HepG2 (cell line): ENCODE measurements at places on chromosomes 5 and 9. TPM values are rescaled to one million over a fixed set of nuclear protein-coding genes. Genes with fewer than 3 reads are reported as not detected.
A peak's percentile ranks its signal among the peaks of the same experiment; 100 is the strongest.

DNA sequence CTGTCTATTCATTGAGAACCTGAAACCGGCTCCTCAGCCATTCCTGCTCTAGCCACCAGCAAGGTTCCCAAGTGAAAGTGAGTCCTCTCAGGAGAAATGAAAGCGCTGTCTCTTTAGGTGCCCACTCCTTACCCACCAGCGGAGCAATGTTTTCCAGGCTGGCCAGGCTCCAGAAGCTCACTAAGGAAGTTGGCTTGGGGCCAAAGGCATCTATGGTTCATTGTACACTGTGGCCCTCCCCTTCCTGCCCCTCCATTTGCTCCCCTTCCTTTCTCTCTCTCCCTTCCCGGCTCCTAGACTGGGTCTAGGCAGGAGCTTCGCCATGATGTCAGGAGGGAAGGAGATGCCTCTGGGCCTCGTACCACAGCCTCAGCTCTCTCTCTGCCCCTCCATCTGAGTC is 1.1 kb upstream of the GABRP start:
- H3K4me3 ChIP-seq, result no peak overlapping the region
- no peaks in the 10 kb centered on the region for H3K36me3 ChIP-seq
- H3K4me1 ChIP-seq, result no peaks in the 10 kb centered on the region

Gene ANXA2R
- 0.76 and 0.95 TPM in 2 replicates for total RNA-seq

GRCh38 chr5:37043693-37044092 is 167.1 kb downstream of the NIPBL start:
- H3K4me3 ChIP-seq, result no peak overlapping the region
- H3K4me1 ChIP-seq, result no peaks in the 10 kb centered on the region

- DNase-seq, result no peak
- H3K36me3 ChIP-seq, result no peaks in the 10 kb centered on the region
- no peak overlapping the region for H3K27ac ChIP-seq
These were observed 857.1 kb downstream of the TAF11L14 start for GRCh38 chr5:18491349-18491748.

Gene CATSPER3
- total RNA-seq, result 0.14 and 0.33 TPM in 2 replicates

GRCh38 chr5:50593681-50594080 is 72.8 kb upstream of the PARP8 start:
- no peak for DNase-seq
- H3K36me3 ChIP-seq, result no peaks in the 10 kb centered on the region
- no peak overlapping the region for H3K4me3 ChIP-seq
- H3K4me1 ChIP-seq, result no peaks in the 10 kb centered on the region
- no peak overlapping the region for H3K27ac ChIP-seq

- no peak for DNase-seq
- peaks cover 4% of the 10 kb centered on the region for H3K4me1 ChIP-seq
- no peaks in the 10 kb centered on the region for H3K27me3 ChIP-seq
- no peak overlapping the region for H3K4me3 ChIP-seq
- H3K36me3 ChIP-seq, result peaks cover 62% of the 10 kb centered on the region
These were observed 31.9 kb downstream of the ARSB start for GRCh38 chr5:78953092-78953800.

GRCh38 chr5:142254431-142254830 is 70.4 kb downstream of the SPRY4 start:
- H3K4me1 ChIP-seq, result peaks cover 12% of the 10 kb centered on the region
- DNase-seq, result no peak
- no peaks in the 10 kb centered on the region for H3K27me3 ChIP-seq
- H3K36me3 ChIP-seq, result no peaks in the 10 kb centered on the region
- no peak overlapping the region for H3K27ac ChIP-seq

Gene CKMT2
- 0.69 and 1.2 TPM in 2 replicates for total RNA-seq

DNA sequence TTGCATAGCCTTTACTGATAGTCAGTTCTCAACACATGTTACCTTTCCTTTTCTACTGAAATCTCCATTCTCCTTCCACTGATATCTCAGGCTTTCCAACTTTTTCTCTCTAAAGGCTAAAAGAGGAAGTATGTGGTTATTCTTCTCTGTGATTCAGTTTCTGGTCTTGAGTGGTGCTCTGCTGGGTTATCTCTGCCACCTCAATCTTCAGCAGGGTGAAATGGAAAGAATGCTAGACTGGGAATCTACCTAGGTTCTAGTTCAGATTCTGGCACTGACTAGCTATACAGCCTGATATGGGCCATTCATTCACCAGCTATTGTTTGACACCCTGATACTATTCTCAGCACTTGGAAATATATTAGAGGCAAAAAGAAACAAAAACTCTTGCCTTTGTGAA is 124.9 kb upstream of the GRIA1 start:
- H3K4me3 ChIP-seq, result no peak overlapping the region
- no peaks in the 10 kb centered on the region for H3K36me3 ChIP-seq
- no peak overlapping the region for H3K27ac ChIP-seq
- no peaks in the 10 kb centered on the region for H3K27me3 ChIP-seq
- no peaks in the 10 kb centered on the region for H3K4me1 ChIP-seq

GRCh38 chr9:2853517-2853916 is 9.6 kb upstream of the PUM3 start:
- no peak for DNase-seq
- no peaks in the 10 kb centered on the region for H3K4me1 ChIP-seq
- no peak overlapping the region for H3K4me3 ChIP-seq

Gene ELP1
- total RNA-seq, result 275 and 437 TPM in 2 replicates

Gene SLC25A48
- total RNA-seq, result 4.0 and 4.5 TPM in 2 replicates

DNA sequence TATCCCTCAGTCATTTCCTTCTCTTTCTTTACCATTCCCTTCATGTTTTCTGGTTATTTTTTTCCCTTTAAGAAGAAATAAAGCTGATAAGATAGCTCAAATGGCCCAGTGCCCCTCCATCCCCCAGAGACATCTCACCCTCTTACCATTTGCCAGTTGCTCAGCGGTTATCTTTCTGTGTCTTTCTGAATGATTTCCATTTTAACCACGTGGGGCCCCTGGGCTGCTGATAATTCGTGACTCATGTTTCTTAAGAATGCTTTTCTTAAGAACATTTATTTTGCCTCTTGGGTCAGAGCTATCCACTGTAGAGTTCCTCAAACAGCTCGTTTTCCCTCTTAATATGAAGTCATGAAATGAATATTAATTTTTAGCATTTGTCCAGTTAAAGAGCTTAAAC is 147.8 kb downstream of the MAST4 start:
- H3K4me1 ChIP-seq, result peaks cover 14% of the 10 kb centered on the region
- no peaks in the 10 kb centered on the region for H3K36me3 ChIP-seq
- H3K4me3 ChIP-seq, result no peak overlapping the region
- H3K27me3 ChIP-seq, result no peaks in the 10 kb centered on the region; the same call in 1 of the 2 replicates
- DNase-seq, result no peak

Gene CDH6
- total RNA-seq, result not detected in 2 replicates

Gene CARTPT
- total RNA-seq, result not detected in 2 replicates

Gene PCDHGB3
- total RNA-seq, result 0.13 and 0.40 TPM in 2 replicates

GRCh38 chr9:128921881-128922763 is 1.3 kb downstream of the PHYHD1 start:
- H3K4me1 ChIP-seq, result peaks cover 62% of the 10 kb centered on the region
- H3K4me3 ChIP-seq, result peak overlapping the region; percentile 94

GRCh38 chr9:2583308-2584013 is 38.1 kb upstream of the VLDLR start:
- H3K4me1 ChIP-seq, result no peaks in the 10 kb centered on the region
- H3K27me3 ChIP-seq, result no peaks in the 10 kb centered on the region
- H3K36me3 ChIP-seq, result no peaks in the 10 kb centered on the region
- H3K27ac ChIP-seq, result no peak overlapping the region
- no peak for DNase-seq
- H3K4me3 ChIP-seq, result no peak overlapping the region

Gene EPB41L4A
- total RNA-seq, result 0.07 TPM in 1 of 2 replicates, not detected in the other

Gene TMEM174
- not detected in 2 replicates for total RNA-seq

DNA sequence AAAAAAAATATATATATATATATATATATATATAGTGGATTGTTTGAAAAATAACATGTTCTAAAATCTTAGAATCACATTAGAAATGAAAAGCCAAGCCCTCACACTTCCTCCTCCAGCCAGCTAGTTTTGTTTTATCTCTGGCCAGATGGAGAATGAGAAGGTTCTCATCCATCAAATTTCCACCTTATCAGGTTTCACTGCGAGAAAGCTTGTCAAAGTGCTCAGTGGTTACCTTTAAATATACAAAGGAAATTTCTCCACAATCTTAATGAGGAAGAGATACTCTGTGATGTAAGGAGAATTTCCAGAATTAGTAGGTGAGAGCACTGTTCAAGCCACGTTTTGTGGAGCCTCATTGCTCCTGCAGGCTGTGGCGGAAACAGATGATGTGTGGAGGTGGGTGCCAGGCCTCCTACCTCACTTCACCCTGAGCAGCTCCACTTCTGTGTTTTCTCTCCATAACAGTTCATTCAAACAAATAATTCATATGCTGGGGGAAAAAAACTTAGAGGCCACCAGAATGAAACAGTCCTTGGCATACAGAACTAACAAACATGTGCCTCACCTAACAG is 71.9 kb downstream of the CDK5RAP2 start:
- peaks cover 23% of the 10 kb centered on the region for H3K36me3 ChIP-seq
- no peak overlapping the region for H3K27ac ChIP-seq
- no peaks in the 10 kb centered on the region for H3K4me1 ChIP-seq
- H3K27me3 ChIP-seq, result no peaks in the 10 kb centered on the region
- no peak overlapping the region for H3K4me3 ChIP-seq
- no peak for DNase-seq

- no peaks in the 10 kb centered on the region for H3K4me1 ChIP-seq
- no peaks in the 10 kb centered on the region for H3K36me3 ChIP-seq
- no peak overlapping the region for H3K27ac ChIP-seq
- no peaks in the 10 kb centered on the region for H3K27me3 ChIP-seq
- DNase-seq, result no peak
- H3K4me3 ChIP-seq, result no peak overlapping the region
These were observed 35.7 kb upstream of the LURAP1L start for GRCh38 chr9:12739014-12739652.

DNA sequence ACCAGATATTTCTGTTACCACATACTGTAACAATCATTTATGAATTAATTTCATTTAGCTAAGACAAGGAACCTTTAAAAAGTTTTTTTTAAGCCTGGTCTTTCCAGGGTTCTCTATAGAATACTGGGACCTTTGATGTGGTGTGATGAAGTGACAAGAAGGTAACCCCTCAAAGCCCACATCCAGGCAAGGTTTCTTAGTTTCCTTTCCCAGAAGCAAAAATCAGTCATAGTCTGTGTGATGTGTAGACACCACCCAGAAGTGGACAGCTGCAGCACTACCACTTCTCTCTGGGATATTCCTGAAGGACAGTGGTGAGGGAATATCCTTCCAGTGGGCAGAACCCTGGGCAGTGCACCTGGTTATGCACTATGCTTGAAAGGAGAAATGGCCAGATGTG is 115.6 kb downstream of the TTC39B start:
- no peaks in the 10 kb centered on the region for H3K4me1 ChIP-seq
- H3K27ac ChIP-seq, result no peak overlapping the region
- H3K27me3 ChIP-seq, result no peaks in the 10 kb centered on the region
- no peak for DNase-seq
- no peak overlapping the region for H3K4me3 ChIP-seq

- no peak overlapping the region for H3K27ac ChIP-seq
- peaks cover 12% of the 10 kb centered on the region; the same call in 2 of the 3 replicates for H3K27me3 ChIP-seq
- H3K36me3 ChIP-seq, result no peaks in the 10 kb centered on the region
- no peak for DNase-seq
- no peaks in the 10 kb centered on the region for H3K4me1 ChIP-seq
- no peak overlapping the region for H3K4me3 ChIP-seq
These were observed 243.0 kb downstream of the ZSWIM6 start for GRCh38 chr5:61575103-61575502.

GRCh38 chr5:91162534-91163381 is 220.4 kb downstream of the ARRDC3 start:
- H3K4me3 ChIP-seq, result no peak overlapping the region
- 0 out of 3 replicates have a peak, but pooled peaks cover 4% of the 10 kb centered on the region for H3K27me3 ChIP-seq
- H3K27ac ChIP-seq, result no peak overlapping the region
- H3K4me1 ChIP-seq, result peaks cover 14% of the 10 kb centered on the region
- H3K36me3 ChIP-seq, result no peaks in the 10 kb centered on the region

DNA sequence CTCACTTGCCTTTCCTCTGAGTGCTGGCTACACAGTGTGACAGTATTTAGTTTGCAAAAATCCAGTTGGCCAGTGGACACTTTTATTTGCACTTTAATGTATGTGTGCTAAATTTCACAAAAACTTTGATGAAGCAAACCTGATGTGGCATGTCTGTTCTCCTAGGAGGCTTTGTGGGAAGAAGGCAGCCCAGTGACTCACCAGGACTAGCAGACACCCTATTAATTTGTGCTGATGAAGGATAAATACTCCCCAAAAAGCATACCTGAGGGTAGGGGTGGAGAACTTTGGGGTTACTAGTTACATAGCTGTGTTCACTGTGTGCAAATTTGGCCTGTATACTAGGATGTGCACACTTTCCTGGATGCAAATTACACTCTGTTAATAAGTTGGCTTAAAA is 39.3 kb upstream of the IPPK start:
- H3K27me3 ChIP-seq, result no peaks in the 10 kb centered on the region
- no peak overlapping the region for H3K27ac ChIP-seq
- peaks cover 8% of the 10 kb centered on the region for H3K36me3 ChIP-seq
- H3K4me3 ChIP-seq, result no peak overlapping the region

DNA sequence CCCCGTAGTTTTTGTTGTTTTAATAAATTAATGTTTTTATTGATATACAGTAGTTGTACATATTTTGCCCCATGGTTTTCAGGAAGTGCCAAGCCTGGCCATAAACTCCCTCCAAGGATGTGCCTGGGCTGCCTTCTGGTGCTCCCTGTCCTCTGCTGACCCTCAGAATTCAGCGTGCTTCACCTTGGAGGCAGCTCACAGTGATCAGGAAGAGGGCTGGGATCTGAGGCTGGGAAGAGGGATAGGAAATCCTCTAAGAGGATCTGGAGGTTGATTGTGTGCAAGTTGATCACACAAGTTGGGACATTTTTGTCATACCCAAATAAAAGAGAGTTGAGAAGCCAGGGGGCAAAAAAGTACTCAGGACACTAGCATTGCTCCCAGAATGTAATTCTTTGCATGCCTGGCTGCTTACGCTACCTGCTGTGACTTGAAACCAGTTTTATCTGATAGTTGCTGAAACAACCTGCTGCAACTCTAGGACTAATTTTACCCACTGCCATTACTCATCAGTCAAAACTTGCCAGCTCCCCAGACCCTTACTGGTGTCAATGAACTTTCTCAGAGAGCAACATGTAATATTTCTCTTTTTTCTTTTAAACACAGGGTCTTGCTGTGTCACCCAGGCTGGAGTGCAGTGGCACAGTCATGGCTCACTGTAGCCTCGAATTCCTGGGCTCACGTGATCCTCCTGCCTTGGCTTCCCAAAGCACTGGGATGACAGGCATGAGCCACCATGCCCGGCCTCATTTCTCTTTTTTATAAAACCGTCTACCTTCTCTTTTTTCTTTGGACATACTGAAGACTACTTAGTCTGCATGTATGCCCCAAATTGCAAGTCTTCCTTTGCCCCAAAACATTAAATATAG is 29.0 kb downstream of the PDE6A start:
- H3K36me3 ChIP-seq, result no peaks in the 10 kb centered on the region
- DNase-seq, result no peak
- no peak overlapping the region for H3K4me3 ChIP-seq
- H3K27ac ChIP-seq, result no peak overlapping the region
- H3K27me3 ChIP-seq, result no peaks in the 10 kb centered on the region; the same call in 1 of the 2 replicates
